ENCODE measurements at places on chromosomes 12 and 14.

DNA sequence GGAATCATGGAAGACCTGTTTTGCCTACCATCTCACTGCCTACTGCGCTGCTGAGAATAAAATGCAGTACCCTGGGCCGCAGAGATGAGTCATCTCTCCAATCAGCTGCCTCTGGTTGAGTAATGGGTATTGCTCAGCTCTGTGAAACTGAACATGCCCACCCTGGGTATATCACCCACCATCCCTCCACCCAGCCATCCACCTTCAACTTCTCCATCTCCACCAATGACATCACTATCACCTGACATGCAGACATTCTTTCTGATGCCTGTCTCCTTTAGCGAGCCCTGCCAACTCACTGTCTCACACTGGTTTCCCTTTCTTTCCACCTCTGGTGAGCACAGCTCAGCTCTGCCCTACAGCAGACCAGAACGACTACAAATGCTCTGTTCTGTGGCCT is 33.6 kb downstream of the E2F7 start:
- DNase-seq, result no peak

DNA sequence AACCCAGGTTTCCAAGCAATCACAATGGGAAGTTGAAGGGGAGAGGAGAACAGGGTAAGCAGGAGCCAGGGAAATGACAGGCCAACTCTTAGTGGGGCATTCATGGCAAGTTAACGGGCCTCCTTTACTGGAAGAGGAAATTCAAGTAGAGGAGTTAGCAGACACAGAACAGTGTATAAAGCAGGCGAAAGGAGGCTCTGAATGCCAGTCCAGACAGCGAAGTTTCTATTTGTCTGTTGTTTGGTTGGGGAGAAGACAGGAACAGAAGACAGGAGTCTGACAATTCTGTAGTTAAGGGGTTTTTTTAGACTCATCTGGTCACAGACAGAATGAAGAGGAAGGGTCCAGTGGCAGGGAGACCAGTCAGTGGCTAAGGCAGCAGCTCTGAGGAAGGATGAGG is at the start of gene ACSM4:
ACSM4 (plus strand) TSS at position 301 of the 400 bp plus-strand sequence. CDS start 260 bp downstream, outside the sequence.
- no peak for DNase-seq

DNA sequence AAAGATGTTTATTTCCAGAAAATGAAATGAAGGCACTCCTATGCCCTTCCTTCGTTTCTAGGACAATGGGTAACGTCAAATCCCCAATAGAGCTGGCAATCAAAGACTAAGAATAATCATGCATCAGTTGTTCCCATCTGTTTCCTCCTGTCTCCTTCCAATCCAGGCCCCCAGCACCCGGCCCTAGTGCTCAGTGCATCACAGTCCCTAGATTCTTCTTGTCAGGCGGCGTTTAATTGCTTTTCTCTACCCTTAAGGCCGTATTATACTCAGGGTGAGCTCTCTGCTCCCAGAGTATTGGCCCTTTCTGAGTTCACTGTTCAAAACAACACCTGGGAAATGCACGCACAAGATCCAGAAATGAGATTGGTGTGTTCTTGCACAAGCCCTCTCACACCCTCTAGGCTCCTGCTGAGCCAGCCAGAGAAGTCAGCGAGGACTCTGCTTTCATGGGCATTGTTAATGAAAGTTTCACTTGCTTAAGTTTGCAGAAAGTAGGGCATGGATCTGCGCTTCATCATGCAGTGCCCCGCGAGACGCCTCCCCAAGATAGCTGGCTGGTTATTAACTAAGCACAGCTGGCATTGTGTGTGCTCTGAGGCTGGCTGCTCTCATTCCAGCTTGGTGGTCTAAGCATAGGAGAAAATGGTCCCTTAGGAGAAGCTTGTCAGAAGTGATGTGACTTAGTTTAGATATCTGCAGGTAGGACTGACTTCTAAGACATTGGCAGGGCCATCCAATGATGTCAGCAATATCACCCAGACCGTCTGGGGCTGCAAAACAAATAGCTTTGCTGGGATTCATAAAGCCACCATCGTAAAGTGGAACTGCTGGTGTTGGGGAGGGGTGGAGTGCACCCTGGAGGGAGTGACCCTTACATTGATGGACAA is 28.7 kb downstream of the CRACR2A start:
- DNase-seq, result no peak

- DNase-seq, result no peak
Measured at GRCh38 chr12:121079736-121080272, 40.8 kb upstream of the OASL start.

GRCh38 chr14:84112589-84112988 is 1417.4 kb upstream of the FLRT2 start:
- no peak for DNase-seq

DNA sequence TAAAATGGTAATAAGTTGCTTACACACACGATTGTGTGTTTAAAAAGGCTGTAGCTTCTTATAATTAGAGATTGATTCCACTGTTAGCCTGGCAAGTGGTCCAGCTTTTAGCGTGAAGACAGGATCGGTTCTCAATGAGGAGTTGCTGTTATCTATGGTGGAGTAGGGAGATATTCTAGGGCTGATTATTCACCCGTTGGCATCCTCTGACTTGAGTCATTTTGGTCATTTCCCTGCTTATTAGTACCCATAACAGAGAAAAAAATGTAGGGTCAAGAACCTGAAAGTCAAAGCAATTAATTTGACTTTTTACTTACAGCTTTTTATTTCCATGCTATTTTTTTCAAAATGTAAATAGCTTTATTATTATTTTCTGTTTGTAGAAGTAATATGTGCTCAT is 76.0 kb downstream of the KCNK13 start:
- no peak for DNase-seq

GRCh38 chr14:87349921-87350320 is 643.1 kb downstream of the GALC start:
- no peak for DNase-seq

- DNase-seq, result no peak
Measured at GRCh38 chr14:70804556-70805162, 4.7 kb downstream of the MAP3K9 start.

DNA sequence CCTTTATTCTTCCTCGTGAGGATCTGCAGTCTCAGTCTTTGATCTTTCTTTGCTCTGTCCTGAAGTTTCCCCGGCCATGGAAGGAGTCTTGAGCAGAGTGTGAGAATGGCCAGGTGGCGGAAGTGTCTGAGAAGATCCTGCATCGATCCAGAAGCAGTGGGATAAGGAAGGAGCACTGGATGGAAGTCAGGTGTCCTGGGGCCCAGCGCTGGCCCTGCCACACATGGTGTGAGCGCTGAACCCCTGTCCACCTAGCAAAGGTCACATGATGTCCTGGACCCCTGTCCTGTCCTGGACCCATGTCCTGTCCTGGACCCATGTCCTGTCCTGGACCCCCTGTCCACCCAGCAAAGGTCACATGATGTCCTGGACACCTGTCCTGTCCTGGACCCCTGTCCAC is 111.8 kb upstream of the MED13L start:
- DNase-seq, result no peak

DNA sequence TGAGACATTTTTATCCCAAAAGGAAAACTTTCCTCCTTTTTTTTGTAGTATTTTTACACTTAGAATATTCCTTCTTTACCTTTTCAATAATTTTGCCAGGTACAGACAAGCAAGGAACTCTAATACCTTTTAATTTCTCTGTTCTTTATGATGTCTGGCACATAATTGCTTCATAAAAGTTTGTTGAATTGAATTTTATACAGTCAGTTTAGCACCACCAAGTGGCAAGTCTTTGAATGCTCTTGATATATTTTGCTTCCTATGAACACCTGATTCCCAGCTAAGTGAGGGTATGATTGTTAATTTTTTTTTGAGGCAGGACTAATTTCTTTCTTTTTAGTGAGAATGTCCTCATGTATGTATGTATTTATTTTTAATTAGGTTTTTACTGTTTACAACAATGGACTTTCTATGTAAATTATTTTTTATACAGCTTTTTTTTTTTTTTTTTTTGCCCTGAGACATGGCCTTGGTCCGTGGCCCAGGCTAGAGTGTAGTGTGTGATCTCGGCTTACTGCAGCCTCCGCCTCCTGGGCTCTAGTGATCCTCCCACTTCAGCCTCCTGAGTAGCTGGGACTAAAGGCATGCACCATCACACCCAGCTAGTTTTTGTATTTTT is 6.9 kb downstream of the TBC1D15 start:
- no peak for DNase-seq

DNA sequence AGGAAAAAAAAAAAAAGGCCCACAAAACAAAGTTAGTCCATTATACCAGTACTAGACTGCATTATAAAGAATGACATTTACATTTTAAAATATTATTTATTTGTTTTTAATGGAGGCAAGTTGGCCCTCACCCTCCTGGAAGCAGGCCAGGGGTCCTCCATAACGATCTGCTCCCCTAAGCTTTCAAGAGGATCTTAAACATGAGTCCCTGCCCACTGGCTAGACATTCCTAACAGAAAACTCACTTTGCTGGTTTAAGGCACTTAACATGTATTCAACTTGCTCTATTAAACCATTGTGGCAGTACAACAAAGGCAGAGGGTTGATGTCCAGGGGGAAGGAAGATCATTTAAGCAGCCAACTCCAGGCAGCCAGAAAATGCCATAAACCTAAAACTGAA is 111.4 kb downstream of the STXBP6 start:
- no peak for DNase-seq

DNA sequence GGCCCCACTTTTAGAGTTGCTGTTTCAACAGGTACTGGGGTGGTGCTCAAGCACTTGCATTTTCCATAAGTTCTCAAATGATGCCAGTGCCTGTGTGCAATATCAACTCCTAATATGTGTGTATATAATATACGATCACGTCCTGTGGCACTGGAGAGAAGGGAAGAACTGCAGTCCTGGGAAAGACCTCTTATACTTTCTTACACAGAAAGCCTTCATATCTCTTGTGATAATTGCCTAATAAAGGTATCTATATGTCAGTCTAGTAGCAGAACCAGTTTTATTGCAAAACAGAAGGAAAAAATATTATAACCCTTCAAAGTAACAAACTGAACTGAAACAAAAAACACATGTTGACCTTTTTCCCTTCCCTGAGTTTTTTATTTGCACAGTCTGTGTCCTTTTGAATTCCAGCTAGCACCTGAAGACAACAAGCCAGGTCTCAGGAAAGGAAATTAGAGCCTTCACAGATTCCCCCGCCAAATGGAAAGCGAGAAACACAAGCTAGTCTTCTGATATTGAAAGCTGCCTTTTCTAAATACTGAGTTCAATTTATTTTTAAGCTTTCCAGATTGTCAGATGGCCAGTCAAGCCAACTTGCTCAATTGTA is 44.4 kb downstream of the IGF1 start:
- DNase-seq, result no peak

GRCh38 chr12:69329669-69330428 is 18.3 kb upstream of the LYZ start:
- no peak for DNase-seq

- DNase-seq, result no peak
Measured at GRCh38 chr12:94670898-94671297, 20.5 kb upstream of the TMCC3 start.

DNA sequence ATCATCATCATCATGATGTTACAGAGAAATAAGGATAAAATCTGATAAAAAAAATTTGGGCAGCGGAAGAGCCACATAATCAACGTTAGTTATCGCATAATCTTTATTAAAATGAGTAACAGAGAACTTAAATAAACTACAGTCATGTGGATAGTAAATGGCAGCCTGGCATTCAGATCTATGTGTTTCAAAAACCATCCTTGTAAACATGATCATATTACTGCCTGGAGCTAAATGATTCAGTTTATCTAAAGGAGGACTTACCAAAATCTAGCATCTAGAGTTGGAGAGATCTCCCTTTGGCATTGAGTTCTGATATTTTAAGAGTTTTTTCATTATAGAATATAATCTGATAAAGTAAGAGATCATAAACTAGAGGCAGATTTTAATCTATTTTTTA is 200.1 kb upstream of the MGAT4C start:
- DNase-seq, result no peak

Measured in omental fat pad (tissue), 4 donors.